ENCODE measurements at places on chromosomes 5 and 9.
A peak's percentile ranks its signal among the peaks of the same experiment; 100 is the strongest.

DNA sequence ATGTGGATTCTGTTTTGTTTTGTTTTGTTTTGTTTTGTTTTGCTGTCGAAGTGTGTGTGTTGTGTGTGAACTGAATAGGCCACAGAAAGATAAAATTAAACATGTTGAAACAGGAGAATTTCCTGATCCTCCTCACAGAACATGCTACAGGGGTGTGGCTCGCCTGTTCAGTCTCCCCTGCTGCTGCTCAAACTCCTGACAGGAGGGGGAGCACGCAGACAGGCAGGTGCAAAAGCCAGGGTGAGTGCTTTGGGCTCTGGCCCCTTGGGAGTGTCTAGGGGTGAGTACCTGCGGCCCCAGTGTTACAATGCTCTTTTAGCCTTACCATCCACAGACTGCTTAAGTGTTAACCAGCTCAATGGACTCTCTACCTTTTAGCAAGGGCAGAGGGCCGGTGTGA lies 473.5 kb downstream of the MAT2B start:
- no peak for DNase-seq

DNA sequence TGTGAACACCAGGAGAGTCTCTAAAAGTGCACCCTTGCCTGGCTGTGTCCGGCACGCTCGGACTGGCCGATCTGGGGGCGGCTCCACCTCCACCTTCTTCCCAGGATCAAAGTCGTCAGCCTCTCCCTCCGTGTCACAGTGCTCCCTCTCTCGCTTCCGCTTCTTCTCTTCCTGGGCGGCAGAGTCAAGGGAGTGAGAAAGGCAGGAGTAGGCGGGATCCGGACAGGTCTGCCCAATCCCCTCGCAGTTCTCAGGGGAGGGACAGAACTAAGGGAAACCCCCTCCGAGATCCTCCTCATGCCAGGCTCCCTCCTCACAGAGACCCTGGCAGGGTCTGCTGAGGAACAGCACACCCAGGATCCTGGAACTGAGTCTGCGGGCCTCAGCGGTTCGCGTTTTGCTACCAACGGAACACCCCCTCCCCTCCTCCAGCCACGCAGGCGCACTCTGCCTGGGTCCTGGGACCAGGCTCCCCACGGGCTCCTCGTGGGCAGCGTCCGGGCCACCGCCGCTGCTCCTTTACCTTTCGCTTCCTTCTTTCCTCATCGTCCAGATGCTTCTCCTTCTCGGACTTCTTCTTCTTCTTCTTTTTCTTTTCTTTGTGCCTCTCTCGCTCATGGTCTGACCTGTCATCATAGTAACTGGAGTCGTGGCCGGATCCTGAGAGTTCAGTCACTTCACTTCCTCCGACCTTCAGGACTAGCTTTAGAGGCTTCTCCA lies 1.3 kb downstream of the BRD9 start:
- DNase-seq: no peak

DNA sequence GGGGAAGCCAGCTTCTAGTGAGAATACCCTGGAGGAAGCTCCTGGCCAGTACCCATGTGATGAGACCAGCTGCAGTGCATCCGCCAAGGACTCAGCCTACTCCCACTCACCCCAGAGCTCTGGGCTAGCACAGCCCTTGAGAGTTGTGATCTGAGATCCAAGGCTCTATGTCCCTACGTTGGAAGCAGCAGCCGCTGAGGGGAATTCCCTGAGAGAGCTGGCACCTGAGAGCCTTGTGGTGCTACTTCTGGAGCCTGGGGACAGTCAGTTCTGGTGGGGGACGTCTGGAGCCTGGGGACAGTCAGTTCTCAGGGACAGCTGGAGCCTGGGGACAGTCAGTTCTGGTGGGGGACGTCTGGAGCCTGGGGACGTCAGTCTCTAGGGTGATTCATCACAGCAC lies 39.2 kb downstream of the PDZD2 start:
- no peak for DNase-seq

GRCh38 chr9:96141666-96142065 lies 160.3 kb downstream of the HSD17B3 start:
- no peak for DNase-seq

DNA sequence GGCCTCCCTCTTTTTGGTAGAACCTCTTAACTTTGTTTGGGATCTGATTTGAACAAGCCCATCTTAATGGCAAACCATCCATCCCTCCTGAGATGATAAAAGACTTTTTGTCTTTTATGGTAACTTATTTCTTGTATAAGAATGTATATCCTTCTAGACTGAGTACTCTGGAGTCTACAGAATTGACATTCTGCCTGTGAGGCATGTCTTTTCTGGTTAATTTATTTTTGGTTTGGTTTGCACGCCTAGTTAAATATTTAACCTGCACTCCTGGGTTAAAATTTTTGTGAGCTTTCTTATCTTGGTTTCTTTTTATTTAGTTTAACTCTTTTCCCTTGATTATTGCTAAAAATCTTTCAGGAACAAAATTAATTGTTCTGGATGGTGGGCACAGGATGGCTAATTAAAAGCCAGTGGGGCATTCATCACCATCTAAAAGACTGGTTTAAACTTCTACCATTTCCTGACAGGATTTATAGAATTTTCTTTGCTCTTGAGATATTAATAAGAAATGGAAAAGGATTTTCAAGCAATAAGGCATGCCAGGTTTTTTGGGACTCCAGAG lies 50.3 kb downstream of the PHAX start:
- DNase-seq: no peak

GRCh38 chr9:136021171-136021871 lies 60.1 kb upstream of the UBAC1 start:
- DNase-seq: no peak

GRCh38 chr9:136990242-136990911 lies 1.8 kb upstream of the PAXX start:
- no peak for DNase-seq

GRCh38 chr9:16652582-16652981 lies 217.9 kb downstream of the BNC2 start:
- DNase-seq: no peak

GRCh38 chr5:14247054-14247386 lies 103.9 kb downstream of the TRIO start:
- no peak for DNase-seq

DNA sequence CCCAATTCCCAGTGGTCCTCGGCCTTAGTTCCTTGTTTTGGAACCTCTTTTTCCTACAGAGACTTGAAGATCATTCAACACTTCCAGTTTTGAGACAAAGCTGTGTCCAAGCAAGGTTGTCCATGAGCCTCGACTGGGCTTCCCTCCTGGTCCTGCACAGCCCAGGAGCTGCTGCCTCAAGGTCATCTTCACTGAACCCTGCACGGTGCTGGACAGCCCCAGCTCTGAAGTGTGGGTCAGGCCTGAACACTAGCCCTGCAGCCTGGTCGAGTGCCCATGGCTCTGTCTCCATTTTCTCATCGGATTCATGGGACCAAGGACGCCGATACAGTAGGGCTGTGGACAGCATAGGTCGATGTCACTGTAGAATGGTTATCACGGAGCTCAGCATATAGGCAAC lies 68.0 kb upstream of the NFIL3 start:
- no peak for DNase-seq

- DNase-seq: no peak
These were observed 56.7 kb downstream of the LRSAM1 start for GRCh38 chr9:127507751-127508648.

DNA sequence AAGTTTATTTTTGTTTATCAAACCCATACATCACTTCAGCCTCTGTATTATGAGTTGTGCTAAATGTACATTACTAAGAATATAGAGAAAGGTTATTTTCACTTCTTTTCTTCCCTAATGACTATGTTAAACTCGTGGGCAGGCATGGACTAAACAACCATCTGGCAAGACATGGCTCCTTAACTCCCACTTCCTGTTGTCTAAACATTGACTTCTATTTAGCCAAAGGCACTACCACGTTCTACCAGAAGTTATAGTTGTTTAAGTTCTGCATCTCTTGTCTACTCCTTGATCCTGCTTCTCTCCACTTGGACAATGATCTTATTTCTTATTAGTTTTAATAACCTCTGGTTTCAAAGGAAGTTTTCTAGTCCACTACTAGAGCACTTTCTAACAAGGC lies 136.1 kb downstream of the MACIR start:
- DNase-seq: no peak

GRCh38 chr5:119347991-119348390 lies 7.8 kb upstream of the TNFAIP8 start:
- DNase-seq: no peak

- DNase-seq: no peak
These were observed 31.5 kb downstream of the MACROH2A1 start for GRCh38 chr5:135367554-135367953.

DNA sequence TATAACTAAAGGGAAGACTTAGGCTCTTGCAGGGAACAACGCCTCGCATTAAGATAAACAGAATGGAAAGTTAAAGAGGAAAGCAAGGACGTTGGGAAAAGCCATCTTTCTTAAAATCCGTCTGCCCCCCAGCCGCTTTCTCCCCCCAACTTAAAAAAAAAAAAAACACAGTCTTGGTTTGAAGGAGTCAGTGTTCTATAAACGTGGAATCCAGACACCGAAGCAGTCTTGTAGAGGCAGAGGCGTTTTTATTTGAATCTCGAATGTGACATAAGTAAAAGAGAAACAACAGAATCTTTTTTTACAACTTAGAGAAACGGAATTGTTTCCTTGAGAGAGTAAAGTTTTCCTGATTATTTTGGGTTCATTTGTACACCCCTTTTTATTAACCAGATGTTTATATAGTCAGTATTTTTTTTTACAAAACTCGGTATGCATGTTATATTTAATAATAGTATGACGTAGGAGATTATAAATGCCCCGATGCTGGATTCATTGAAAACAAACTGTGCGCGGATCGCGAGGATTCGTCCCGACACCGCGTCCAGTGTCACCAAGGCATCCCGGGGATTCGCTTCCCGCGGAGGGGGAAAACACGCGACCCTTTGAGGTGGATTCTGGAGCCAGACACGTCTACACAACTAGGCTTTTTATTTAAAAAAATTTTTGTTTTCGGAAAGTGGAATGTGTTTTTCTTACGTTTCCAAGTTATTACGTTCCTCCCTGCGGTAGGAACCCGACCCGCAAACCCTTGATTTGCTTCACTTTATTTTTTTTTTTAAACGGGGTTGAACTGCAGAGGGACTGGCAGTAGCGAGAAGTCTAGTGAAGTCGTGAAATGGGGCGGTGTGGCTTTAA lies 6.7 kb downstream of the PTCH1 start:
- DNase-seq: peak; percentile 27

- no peak for DNase-seq
These were observed 337.4 kb upstream of the ATP10B start for GRCh38 chr5:161189452-161189851.

DNA sequence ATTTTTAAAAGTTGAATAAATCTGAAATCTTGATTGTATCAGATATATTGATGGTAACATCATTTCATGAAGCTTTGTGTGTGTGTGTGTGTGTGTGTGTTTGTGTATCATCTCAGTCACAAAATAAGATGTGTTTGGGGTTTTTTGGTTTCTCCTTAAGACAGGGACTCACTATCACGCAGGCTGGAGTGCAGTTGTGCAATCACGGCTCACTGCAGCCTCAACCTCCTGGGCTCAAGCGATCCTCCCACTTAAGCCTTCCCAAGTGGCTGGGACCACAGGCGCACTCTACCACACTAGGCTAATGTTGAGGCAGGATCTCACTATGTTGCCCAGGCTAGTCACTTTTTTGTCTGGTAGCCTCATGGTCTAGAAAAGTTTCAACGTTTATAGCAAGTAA lies 83.4 kb upstream of the DMRT1 start:
- no peak for DNase-seq

DNA sequence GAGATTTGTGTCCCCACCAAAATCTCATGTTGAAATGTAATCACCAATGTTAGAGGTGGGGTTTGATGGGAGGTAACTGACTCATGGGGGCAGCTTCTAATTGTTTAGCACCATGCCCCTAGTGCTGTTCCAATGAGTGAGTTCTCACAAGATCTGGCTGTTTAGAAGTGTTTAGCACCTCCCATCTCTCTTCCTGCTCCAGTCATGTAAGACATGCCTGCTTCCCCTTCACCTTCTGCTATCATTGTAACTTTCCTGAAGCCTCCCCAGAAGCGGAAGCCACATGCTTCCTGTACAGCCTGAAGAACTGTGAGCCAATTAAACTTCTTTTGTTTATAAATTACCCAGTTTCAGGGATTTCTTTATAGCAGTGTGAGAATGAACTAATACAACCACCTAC lies 170.5 kb downstream of the NDUFS4 start:
- no peak for DNase-seq

- no peak for DNase-seq
These were observed 265.1 kb downstream of the GAS1 start for GRCh38 chr9:86682240-86682639.

GRCh38 chr5:36662291-36662851 lies 56.0 kb downstream of the SLC1A3 start:
- no peak for DNase-seq

DNA sequence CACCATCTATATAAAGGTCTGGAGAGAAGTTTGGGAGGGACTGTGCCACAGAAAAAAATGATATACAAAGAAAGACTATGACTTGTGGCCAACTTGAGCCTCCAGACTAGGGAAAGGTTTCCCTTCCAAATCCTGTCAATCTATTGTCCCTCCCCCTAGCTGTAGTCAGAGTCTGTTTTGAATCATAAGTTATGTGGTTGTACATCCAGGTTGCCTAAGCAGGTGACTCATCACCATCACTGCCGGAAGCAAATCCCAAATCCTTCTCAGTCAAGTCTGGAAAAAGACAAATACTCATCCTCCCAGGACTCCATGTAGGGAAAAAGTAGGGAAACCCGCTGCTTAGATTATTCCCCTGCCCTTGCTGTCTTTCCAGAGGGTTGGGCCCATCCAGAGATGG lies 235.7 kb downstream of the CDK5RAP2 start:
- no peak for DNase-seq

DNA sequence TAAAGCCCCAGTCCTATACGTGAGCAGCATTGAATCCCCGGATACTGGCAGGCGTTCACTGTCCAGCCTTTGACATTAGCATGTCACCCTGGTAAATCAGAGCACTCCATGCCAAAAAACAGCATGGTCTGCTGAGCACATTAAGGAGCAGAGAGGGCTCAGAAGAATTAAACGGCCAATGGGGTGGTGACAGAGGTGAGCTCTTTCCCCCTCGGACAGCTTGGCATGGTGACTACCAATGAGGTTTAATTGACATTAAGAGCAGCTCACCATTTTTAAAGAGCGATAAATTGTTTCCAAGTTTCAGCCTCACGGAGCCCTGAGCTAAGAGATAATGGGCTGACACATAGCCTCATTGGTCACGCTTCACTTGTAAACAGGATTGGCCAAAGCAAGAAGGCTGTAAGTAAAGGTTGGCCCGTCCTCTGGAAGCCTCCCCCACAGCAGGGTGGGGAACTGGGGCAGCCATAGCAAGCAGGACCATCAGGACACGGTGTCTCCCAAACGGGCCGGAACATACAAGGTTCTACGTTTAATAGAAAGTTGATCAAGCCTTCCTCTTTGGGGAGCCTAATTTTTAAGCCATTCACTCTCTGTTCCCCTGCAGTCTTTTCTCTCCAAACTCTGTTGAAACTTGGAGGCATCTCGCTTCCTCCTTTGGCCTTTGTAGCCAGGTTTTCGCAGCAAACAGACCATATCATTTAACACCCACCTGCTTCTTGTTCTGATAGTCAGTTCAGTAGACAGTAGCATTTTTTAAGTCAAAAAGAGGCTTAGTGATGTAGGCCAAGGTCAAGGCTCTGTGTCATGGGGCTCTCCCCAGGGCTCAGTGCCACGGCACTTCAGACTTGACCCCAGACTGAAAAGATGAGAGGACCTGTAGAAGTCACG lies 25.9 kb downstream of the QRFP start:
- no peak for DNase-seq

All from right lobe of liver (tissue), 6 donors.